HFF-Myc (cell line): ENCODE measurements at places on chromosomes 11 and 22.

GRCh38 chr11:54944211-54944610 lies 237.6 kb downstream of the OR4A5 start:
- no peak for DNase-seq

DNA sequence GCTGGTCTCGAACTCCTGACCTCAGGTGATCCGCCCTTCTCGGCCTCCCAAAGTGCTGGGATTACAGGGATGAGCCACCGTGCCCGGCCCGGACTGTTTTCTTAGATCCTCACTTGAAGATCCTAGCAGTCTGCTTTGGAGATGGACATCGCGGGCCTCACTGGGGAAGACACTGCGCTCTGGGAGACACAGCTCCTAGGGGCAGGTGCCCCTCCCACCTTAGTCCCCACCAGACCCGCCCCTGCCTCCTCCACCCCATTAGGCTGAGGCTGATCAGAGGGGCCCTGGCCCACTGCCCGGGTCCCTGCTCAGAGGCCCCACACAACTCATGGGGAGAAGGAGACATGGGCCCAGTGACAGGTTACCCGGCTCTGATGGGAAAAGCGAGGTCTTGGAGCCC lies 11.3 kb upstream of the LTO1 start:
- no peak for DNase-seq

DNA sequence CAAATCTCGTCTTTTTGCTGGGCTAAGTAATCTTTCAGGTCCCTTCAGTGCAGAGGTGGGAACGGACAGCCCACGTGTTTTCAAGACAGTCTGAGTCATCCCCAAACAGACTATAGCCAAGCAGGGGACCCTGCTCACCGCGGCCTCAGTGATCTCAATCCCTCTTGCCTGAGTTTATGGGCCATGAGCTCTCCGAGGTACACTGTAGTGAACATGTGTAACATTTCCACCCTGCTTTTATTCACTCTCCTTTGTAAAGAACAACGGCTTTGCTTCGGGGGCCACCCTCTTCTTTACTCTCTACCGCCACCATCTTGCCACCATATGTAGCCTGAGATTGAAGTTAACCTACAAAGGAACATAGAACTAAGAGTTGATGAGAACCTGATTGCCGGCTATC lies 11.5 kb upstream of the KCTD14 start:
- DNase-seq = no peak

- DNase-seq = no peak
Measured at GRCh38 chr11:100774132-100774531, 87.0 kb downstream of the ARHGAP42 start.

DNA sequence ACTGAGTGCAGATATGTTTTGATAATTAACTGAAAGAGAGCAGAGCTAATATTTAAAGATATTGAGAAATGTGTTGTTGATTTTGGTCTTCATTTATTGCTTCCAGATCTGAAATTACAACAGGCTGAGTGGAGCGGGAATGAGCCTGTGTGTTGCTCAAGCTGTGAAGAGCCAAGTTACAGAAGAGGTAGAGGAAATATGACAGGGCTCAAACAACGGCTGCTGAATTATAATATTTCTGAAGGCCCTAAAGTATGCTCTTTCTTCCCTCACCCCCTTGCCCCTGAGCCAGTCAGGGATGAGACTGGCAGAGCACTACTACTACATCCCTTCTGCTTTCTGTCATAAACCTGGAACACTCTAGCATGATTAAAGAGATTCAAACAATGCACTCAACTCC lies 115.6 kb downstream of the FANCF start:
- DNase-seq = no peak

DNA sequence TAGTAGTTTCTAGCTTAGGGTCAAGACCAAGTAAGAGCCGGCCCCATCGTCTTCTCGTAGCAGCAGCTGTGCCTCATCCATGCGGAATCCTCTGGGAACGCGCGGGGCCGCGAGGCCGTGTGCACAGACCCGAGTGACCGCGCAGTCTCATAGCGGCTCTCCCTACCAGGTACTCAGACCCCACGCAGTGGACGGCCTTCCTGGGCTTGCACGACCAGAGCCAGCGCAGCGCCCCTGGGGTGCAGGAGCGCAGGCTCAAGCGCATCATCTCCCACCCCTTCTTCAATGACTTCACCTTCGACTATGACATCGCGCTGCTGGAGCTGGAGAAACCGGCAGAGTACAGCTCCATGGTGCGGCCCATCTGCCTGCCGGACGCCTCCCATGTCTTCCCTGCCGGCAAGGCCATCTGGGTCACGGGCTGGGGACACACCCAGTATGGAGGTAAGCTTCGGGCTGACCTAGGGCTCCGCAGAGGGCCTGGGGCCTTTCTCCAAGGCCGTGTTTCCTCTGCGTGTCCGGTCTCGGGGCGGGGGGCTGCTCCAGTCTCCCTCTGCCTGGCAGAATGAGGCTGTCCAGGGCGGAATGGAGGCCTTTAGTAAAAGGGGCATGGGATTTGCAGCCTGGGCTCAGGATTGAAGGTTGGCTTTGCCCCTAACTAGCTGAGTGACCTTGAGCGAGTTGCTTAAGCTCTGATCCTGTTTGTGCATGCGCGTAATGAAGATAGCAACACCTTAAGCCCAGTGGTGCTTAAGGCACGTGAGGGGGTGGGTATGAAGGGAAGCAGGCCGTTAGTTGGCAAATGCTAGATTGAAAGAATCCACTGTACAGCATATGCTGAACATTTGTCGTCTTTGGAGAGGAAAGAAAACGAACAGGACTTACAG lies 48.9 kb downstream of the ST14 start:
- DNase-seq = no peak

DNA sequence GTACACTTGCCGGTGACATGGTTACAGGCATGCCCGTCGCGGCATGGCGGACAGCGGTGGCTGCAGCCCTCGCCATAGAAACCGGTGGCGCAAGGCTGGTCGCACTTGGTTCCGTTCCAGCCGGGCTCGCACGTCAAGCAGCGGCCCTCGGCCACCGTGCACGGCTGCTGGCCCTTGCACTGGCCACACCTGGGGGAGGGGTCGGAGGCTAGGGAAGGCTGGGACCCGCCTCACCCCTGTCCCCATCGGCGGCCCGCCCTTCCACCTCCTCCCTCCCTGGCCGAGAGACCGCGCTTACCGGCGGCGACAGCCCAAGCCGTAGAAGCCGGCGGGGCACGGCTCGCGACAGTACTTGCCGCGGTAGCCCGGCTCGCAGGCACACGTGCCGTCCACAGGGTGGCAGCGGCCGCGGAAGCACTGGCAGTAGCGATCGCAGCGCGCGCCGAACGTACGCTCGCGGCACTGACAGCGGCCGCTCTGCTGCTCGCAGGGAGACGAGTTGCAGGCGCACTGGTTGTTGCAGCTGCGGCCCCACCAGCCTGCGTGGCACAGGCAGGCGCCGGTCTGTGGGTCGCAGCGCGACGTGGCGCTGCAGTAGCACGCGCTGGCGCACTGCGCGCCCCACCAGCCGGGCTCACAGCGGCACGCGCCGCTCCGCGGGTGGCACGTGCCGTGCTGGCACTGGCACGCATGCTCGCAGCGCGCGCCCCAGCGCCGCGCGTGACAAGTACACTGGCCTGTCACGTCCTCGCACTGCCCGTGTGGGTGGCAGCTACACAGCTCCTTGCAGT lies 6.7 kb downstream of the SCARF2 start:
- DNase-seq = no peak

DNA sequence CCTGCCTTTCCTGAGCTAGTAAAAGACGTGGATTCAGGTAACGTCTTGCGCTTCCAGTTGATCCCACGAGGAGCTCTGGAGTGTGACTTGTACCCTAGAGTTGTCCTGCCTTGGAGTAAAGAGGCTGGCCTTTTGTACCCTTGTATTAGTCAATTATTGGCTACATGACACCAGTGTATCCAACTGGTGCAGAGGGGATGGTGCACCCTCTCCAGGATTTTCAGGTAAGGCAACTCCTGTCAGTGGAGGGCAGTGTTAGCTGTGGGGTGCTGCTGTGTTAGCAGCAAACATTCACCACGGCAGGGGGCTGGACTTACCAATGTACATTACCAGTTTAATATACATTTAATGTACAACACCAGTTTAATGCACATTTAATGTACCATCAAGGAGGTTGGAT lies 233.5 kb downstream of the MIAT start:
- no peak for DNase-seq

DNA sequence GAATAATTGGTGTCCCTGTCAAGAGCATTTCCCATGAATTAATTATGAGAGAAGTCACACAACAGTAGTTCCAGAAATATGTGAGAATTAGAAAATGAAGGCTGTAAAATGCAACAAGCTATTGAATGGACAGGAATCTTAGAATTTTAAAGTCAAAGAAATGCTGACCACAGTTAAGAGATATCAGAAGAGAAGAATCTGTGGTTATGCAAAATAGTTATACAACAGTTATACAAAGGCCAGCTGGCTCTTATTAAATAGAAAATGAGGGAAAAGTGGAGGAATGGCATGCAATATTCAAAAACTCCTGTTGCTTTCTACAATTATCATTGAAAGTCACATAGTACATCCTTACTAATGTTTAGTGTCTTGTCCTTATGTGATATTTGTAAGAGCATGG lies 27.4 kb downstream of the CASP12 start:
- DNase-seq = no peak

DNA sequence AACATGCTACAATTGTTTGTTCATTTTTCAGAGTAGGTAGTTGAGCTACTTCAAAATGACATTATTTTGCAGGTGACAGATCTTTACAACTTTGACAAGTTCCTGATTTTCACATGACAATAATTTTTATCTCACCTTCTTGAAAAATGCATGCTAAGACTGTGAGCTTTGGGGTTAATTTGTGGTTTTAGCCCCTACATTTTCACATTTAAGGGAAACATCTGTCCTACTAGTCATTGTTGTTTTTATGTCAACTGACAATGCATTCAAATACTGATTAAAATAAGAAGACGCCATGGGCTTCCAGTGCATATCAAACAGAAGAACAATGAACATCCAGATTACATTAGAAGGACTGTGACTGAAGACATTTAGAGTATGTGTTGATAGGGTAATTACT lies 1470.8 kb upstream of the TENM4 start:
- DNase-seq = no peak

DNA sequence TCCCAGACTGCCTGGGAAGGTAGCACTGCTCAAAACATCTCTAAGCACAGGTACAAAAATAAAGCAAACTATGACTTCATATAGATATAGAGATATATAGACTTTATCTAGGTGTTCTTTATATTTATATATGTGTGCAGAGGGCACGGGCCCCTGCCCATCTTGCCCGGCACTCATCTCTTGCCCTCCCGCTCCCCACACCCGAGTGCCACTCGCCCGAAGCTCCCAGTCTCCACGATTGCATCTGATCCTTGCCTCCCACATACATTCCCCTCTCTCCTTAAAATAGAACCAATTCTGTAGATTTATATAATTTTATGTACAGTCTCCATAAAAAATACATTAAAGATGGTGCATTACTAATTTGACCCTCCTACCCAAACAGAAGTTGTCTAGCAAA lies 55.5 kb downstream of the IGSF9B start:
- DNase-seq = no peak

DNA sequence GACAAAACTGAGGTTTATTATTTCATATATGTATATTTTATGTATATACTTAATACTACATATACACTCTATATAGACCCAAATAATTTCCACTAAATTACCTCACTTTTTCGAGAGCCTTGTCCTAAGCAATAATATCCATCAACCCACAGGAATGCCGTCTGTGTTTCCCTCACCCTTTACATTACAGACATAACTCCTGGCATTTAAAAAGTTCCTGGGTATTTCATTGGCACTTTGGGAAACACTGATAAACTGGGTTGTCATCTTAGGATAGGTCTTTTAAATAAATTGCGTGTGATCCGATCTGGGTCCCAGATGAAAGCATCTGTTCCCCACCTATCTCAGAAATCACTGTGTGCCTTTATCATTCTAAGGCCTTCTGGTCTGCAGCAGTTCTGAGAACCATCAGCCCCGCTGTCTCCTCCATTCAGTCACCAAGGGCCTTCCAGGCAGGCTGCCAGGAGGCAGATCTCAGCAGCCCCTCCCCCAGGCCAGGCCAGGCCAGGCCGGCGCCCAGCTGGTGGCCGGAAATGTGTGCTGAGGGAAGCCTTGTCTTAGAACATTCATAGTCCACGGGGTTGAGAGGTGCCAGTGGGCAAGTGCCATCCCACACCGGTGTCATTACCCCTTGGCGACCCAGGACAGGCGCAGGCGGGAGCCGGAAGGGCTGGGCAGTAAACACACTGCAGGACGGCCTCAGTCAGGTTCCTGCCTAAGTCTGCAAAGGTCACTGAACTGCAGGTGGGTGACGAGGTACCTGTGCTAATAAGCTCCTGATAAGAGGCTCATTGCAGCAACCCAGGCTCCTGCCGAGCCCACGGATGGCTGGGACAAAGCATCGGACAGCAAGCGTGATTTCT lies 3.3 kb downstream of the FGF19 start:
- DNase-seq = no peak

- DNase-seq = no peak
Measured at GRCh38 chr22:40580631-40581030, 55.9 kb downstream of the MRTFA start.

DNA sequence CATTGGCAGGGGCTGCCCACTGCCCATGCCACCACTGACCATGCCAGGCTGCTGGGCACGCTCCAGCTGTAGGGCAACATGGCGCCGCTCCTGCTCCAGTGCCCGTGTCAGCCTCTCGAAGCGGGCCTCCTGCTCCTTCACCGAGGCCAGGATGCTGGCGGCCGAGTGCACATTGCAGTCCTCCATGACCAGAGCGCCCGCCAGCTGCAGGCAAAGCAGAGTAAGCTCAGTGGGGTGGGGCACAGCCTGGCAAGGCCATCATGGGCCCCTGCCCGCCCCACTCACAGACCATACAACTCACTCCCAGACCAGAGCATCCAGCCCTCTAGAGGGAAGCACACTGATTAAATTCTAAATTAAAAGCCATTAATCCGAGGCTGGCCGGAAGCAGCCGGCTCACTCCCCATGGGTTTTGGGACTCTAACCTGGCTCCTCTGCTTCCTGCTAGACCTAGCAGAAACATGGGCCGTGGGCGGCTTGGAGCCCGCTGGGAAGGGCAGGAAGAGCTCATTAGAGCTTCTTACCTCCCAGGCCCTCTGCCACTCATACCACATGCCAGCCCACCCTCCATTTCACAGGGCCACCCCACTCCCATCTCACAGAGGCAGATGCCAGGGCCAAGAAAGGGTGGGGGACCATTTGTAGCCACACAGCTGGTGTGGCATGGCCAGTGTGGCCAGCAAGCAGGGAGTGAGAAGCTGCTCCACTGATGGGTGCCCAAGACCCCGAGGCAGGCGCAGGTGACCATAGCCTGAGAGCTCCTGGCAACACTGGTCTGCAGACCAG lies 25.8 kb downstream of the ARVCF start:
- DNase-seq = no peak

GRCh38 chr11:67267188-67268080 lies 1.2 kb downstream of the GRK2 start:
- DNase-seq = no peak

- peak; percentile 45 for DNase-seq
Measured at GRCh38 chr11:95531116-95531515, 258.5 kb downstream of the FAM76B start.

- no peak for DNase-seq
Measured at GRCh38 chr11:121123496-121124069, 22.5 kb downstream of the TECTA start.

GRCh38 chr11:57560146-57560545 lies 7.3 kb downstream of the UBE2L6 start:
- DNase-seq = no peak
